Esophagus squamous epithelium (tissue), 5 donors: ENCODE measurements at places on chromosomes 7 and 10. TPM values are rescaled to one million over a fixed set of nuclear protein-coding genes. Genes with fewer than 3 reads are reported as not detected.

Gene CLCN1
- 0.91 TPM for total RNA-seq

Gene NRG3
- 0.19 TPM for total RNA-seq

Gene POT1
- total RNA-seq, result 11.4 TPM

Gene TDRD1
- under 0.01 TPM for total RNA-seq

Gene HABP2
- not detected for total RNA-seq

Gene STN1
- total RNA-seq, result 20.4 TPM

Gene CHRM2
- not detected for total RNA-seq

Gene GHRHR
- not detected for total RNA-seq

Gene KCNIP2
- total RNA-seq, result 1.2 TPM

Gene TRPV6
- total RNA-seq, result 6.5 TPM

Gene RTKN2
- 4.9 TPM for total RNA-seq

Gene PDZD7
- 0.19 TPM for total RNA-seq

Gene ADCYAP1R1
- 0.23 TPM for total RNA-seq

Gene HMX2
- not detected for total RNA-seq

Gene CREB5
- total RNA-seq, result 2.9 TPM
